COLO829 (cell line): ENCODE measurements at places on chromosomes 3 and 15.

DNA sequence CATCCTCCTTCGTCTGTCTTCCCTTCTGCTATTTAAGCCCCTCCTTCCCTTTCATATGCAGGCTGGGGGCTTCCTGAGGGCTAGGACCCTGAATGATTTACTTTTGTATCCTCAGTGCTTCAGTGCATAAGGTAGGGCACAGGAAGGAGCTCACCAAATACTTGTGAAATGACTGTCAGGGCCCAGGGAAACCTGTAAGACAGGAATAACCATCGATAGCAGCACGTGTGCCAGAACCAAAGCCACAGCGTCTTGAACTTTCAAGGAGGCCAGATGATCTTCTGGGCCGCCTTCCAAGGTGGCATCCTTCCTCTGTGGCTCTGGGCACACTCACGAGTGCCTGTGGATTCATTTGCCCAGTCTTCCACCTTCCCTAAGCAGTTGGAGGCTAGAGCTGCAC is 3.9 kb downstream of the TMED3 start:
- no peak for DNase-seq

- DNase-seq: no peak
Measured at GRCh38 chr3:89395996-89396395, 288.6 kb downstream of the EPHA3 start.

DNA sequence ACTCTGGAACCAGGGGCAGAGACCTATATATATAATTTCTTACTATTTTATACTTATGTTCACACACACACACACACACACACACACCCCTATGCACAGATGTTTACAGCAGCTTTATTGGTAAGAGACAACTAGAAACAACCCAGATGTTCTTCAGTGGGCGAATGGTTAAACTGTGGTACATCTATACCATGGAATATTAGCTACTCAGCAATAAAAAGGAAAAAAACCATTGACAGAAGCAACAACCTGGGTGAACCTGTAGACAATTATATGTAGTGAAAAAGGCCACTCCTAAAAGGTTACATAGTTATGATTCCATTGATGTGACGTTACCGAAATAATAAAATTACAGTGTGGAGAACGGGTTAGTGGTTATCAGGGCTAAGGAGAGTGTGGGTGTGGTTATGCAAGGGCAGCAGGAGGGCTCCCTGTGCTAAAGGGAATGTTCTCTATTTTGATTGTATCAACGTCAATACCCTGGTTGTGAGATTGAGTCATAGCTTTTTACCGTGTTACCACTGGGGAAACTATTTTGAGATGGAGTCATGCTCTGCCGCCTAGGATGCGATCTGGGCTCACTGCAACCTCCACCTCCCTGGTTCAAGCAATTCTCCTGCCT is 85.5 kb downstream of the FLNB start:
- DNase-seq: no peak

DNA sequence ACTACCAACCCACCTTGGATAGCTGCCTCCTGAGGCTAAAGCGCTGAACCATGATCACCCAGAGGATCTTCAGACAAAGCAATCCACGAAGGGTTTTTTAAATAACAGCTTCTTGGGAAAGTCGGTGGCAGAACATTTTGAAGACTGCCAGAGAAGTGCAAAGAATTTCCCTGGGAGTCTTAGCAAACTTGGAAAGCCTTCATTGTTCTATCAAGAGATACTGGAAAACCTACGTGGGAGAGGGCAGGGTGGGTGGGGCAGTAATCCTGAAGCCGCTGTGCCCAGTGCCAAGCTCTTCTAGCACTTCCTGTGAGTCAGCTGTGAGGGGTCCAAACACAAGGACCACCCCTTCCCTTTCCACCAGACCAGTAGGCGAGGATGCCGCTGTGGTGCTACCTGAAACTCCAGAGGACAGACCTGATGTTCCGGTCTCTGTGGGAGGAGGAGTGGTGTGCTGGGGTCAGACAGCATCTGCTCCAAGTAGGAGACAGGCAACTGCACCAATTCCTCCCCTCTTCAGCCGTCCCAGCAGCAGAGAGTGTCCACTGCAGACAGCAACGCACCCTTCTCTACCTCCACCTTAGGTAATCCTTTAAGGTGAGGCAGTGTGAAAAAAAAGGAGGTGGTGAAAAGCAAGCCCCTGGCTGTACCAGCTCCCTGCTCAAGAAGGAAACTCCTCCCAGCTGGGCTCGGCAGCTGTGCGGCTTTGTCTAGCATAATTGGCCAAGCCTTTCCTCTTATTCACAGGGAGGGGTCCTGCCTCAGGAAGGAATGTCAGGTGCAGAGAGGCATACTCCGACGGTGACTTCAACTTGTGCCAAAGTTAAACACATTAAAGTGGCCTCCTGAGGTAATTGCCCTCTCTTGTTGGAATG is 99.0 kb downstream of the TMCC1 start:
- DNase-seq: no peak

GRCh38 chr3:190605385-190605784 is 91.5 kb downstream of the IL1RAP start:
- DNase-seq: no peak

DNA sequence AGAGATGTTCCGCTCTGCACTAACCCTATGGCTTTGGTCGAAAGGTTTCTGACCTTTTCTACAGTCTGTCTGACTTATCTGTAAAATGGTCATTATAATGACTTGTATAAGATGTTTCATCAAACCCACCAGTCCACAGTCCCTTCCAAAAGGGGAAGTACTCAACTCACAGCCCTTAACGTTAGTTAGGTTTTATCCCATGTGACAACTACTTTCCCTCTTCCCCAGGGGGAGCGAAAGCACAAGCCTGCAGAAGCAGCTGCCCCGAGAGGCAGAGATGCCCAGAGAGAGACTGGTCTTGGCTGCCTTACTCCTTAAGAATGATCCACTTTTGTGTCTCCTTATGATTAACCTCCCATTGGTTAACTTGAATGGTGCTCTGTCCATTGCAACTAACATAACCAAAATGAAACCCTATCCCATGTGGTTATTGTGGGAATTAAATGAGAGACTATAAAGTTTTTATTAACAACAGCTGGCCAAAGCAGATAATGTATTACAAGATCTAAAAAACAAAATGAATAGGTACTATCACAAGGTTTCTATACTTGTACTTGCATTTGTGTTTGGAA is 6.4 kb downstream of the ASTE1 start:
- DNase-seq: no peak

DNA sequence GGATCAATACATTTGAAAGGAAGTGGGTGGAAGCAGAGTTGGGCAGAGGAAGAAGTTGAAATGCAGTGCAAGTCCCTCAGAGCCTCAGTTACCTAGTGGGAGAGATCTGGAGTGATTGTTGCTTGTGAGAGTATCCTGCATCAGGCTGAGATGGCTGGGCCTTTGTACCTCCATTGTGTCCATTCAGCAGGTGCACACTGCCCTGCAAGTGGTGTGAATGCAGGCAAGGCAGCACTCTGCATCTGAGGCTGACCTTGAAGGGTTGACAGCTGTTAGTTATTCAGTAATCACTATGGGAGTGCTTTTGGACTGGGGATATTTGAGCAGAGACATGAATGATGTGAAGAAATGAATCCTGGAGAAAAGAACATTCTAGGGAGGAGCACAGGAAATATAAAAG is 25.2 kb downstream of the ATP6V1A start:
- no peak for DNase-seq
